ENCODE measurements at places on chromosomes 12 and 14.

GRCh38 chr12:109092497-109093021 is 713 bp downstream of the ALKBH2 start:
- DNase-seq = no peak

DNA sequence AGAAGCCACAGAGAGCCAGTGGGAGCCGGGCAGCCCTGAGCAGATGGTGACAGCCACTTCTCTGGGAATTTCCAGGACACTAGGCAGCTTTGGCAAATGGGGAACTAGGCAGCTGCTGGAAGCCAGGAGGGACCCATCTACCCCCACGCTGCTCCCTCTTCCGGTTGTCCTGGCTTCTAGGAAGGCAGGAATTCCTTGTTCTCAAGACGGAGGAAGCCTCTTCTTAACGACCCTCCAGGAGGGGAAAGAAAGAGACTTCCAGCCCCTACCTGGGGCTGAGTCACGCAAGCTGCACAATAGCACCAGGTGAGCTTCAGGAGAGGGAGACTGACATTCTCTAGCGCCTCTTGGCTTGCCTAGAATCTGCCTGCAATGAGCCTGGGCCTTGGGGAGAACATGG is 141.5 kb downstream of the ANO2 start:
- no peak for DNase-seq

DNA sequence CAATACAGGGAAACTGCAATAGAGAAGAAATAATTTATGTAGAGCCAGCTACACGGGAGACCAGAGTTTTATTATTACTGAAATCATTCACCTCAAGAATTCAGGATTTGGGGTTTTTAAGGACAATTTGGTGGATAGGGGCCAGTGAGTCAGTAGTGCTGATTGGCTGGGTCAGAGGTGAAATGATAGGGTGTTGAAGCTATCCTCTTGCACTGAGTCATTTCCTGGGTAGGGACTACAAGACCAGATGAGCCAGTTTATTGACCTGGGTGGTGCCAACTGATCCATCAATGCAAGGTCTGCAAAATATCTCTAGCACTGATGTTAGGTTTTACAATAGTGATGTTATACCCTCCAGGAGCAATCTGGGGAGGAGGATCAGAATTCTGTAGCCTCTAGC is 486.3 kb downstream of the LRIG3 start:
- DNase-seq = no peak

GRCh38 chr14:70032447-70032846 is 153.2 kb downstream of the SMOC1 start:
- no peak for DNase-seq

DNA sequence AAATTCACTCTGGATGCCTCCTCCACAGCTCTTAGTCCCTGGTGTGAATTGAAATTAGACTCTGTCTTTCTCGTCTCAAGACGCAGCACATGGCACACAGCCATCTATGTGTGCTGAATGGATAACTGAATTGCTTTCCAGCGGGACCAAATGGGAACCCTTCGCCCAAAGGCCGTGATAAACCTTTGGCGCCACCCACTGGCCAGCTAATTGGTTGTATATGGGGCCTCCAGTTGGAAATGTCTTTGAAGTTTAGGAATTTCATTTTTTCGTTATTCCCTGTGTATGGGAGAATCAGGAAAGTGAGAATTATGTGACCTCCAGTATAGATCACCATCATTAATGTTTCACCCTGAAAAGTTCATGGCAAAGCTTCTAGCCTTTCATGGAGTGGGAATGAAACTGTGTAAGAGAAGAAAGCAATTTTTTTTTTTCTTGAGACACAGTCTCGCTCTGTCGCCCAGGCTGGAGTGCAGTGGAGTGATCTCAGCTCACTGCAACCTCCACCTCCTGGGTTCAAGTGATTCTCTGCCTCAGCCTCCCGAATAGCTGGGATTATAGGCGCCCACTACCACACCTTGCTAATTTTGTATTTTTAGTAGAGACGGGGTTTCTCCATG is 9.8 kb upstream of the HSP90AA1 start:
- DNase-seq = peak; percentile 54

DNA sequence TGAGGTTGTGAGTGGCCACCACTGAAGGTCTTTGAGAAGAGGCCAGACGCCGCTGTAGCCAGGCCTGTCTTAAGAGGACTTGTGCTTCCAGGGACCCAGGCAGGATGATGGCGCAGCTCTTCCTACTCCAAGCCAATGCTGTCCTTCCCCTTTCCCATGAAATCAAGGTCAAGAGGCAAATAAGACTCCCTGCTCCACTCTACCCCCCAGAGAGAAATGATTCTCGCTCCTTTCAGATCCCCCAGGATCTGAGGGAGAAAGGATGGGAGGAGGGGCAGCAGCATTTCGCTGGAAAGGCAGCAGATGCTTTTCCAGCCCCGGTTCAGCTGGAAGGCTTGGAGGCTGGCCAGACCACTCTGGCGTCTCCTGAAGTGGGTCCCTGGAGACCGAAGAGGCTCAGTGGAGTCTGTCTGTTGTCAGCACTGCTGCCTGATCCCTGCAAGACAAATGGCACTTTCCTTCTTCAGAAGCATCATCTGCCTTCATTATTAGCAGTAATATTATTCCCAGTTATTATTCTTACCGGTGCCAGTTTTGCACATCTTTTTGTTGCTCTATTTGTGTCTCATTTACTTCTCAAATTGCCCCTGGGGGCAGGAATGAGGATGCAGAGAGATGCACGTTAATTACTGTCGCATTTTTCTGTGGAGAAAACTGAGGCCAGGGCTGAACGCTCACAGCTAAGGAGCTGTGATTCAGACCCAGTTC is 51.4 kb downstream of the C14orf132 start:
- no peak for DNase-seq

GRCh38 chr14:93977790-93978581 is 1.6 kb upstream of the ASB2 start:
- peak; percentile 71 for DNase-seq

DNA sequence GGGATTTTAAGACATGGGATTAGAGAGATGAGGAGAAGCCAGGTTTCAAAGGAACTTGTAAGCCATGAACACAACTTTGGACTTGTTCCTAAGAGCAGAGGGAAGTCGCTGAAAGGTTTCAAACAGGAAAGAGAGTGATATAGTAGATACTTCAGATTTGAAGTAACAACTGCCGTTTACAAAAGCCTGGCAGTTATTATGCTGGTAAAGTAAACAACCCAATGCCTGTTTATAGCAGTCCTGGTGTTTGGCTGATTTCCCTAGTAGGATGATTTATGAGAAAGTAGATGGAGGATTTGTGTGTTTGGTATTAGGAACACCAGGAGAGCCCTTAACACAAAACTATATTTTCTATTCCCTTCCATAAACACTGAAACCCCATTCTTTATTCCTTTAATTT is 285.7 kb downstream of the RMST start:
- no peak for DNase-seq

DNA sequence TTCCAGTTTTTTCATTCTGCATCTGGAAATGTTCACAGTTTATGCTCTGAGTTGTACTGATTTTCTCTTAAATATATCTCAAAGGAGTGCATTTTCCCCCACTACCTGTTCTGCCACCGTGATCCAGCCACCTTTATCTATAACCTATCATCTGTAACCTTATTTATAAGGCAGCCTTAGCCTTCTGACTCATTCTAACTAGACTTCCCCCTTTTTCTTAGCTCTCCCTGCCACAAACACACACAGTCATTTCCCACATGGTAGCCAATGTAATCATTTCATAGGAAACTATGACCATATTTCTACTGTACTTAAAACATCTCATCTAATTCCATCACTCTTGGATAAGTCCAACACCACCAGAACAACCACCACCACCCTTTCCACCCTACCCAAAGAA is 10.8 kb upstream of the GYS2 start:
- DNase-seq = no peak

DNA sequence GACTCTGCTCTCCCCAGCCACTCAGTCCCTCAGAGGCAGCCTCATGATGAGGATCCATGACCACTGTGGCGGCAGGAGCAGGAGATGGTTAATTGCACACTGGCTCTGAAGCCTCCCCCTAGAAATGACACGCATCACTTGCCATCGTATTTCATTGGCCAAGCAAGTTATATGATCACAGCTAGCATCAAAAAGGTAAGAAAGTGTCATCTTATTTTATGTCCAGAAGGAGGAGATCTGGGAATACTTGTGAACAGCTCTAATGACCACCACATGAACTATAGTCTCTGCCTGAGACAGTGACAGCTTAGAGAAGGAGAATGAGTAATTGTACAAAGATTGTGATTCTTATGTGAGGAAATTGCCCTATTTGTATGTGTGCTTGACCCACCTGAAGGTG is 363.4 kb downstream of the NUAK1 start:
- DNase-seq = no peak

DNA sequence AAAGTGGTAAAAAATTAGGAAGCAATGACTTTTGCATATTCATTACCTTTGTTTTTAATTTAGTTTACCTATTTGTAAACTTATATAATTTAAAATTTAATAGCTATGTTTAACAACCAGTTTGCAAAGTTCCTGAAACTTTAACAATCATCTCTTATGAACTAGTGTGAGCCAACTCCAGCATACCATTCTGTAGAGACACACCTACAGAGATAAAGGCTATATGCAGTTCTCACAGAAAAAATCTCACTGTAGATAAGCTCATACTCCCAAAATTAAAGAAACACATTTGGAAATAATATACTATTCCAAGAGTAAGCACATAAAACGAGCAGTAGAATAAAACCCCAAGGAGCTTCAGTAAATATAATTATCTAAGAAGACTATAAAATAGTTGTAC is 77.5 kb downstream of the CDK17 start:
- DNase-seq = no peak

- DNase-seq = no peak
Observed at GRCh38 chr12:63888908-63889635, 44.6 kb downstream of the SRGAP1 start.

DNA sequence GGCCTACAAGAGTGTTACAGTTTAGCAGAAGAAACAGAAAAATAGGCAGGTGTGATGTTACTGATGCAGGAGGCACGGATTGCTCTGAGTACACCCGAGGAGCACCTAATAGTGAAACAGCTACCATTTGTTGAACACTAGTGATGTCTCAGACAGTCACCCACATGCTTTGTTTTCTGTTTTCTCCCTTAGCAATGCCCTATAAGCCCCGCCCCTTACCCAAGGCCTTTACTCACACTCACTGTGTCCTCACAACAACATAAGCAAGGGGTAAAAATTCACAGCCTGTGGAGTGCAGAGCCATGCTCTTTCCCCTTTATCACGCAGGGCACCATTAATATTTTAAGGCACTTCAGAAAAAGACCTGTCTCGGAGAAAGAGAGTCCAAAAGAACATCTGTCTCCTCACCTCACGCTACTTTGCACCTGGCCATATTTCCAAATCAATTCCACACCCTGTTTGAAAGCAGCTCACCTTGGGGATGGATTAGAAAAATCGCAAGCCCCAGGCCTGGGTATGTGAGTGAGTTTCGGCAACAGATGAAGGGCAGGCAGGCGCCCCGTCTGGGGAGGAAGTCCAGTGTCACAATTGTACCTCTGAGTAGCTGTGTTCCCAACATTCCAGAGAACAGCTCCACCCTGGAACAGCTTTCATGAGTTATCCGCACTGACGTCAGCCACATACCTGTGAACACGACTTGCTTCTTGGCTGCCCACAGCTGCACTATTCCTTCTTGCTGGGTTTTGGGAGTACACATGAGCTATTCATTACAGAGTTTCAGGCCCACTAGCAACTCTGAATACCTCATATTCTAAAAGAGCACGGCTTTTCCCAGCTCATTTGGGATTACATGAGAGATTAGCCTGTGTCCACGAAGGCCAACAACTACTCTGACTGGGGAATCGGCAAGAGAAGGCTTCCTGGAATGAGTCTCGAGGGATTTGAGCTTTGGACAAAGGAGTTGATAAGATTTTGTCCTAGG is 26.0 kb downstream of the MAPK1IP1L start:
- DNase-seq = no peak

GRCh38 chr12:89765959-89766824 is 57.6 kb upstream of the ATP2B1 start:
- DNase-seq = no peak

- DNase-seq = no peak
Observed at GRCh38 chr12:40105265-40105514, 691 bp downstream of the SLC2A13 start.

DNA sequence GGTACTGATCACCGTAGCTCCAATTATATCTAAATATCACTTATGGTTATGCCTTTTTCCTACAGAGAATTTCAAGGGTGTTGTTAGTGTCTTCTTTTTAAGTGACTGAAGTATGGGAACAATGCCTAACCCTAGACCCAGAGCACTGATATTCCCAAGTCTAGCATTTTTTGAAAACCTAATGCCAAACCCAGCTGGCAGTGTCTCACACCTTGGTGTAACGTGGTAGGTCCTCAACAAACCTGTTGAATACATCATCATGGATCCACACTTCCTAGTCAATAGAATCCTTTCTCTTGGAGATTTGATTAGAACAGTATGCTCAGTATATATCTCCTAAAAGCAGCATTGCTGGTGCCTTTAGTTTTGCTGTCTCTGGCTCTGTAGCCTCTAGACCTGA is 37.7 kb upstream of the RMST start:
- no peak for DNase-seq

- no peak for DNase-seq
Observed at GRCh38 chr12:115660211-115660805, 617.2 kb downstream of the MED13L start.

DNA sequence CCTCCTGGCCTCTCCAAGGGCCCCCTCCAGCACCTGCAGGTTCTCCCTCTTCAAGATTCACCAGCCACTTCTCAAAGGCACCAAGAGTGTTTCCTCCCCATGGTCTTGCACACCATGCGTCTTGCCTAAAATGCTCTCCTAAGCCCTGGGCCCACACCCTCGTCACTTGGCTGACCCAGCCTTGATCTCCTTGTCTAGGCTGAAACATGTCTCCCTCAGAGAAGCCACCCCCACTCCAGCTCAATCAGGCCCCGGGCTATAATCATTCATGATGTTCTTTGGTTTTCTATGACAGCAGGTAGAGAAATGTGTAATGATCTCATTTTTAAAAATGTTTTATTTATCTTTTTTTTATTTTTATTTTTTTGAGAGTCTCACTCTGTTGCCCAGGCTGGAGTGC is 88.1 kb downstream of the EFCAB11 start:
- no peak for DNase-seq

DNA sequence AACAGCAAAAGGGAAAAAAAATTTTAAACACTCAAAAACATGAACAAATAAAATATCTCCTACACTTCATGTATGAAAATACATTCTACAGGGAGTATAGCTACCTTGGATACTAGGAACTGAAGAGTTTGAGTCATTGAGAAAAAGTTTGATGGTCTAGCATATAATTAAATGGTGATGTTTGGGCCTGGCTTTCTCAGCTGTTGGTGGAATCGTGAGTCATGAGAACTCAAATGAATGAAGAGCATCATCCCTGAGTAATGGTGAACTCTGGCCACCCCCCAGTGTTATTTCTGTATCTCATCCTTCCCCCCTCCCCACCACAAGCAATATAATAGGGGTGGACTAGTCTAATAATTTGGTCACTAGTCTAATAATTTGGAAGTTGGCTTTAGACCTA is 6.7 kb upstream of the SLC6A15 start:
- DNase-seq = no peak
